ENCODE measurements at places on chromosomes 2 and 18.

GRCh38 chr18:32461709-32462272, 8.9 kb downstream of the GAREM1 start:
- DNase-seq: no peak

- DNase-seq: no peak
Measured at GRCh38 chr2:17637131-17637906, 96.8 kb downstream of the VSNL1 start.

DNA sequence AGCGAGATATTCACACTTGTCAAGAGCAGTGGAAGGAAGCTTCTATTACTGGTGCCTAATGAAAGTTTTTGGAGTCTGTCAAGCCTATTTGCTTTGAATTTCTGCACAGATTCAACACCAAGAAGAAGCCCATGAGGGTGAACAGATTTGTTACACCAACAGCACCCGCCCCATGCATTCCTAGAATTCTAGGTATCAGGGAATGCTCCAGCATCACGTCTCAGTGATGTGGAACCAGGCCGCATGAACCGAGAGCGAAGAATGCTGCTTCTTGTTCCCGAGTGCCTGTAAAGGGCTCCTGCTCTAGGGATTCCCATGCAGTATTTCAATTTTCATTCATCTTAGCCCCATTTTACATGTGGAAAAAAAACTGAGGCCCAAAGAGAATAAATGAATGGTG, 69.7 kb downstream of the KCNF1 start:
- DNase-seq: no peak

DNA sequence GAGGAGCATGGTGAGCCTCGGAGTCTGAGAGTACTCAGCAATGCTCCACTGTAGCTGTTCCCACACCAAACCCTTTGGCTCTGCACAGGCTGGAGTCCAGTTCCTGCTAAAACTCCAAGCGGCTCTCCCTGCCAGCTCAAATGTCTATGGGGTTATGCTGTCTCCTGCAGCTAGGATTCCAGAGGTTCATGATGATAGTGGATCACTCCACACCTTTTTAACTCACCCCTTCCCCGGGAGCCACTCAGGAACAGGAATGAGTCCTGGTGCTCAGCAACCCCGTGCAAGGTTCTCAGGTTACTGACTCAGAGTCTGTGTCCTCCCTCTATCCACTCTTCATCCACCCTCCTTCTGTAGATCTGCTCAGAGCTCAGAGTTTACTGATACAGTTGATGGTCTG, 410.0 kb downstream of the CDH19 start:
- DNase-seq: no peak

DNA sequence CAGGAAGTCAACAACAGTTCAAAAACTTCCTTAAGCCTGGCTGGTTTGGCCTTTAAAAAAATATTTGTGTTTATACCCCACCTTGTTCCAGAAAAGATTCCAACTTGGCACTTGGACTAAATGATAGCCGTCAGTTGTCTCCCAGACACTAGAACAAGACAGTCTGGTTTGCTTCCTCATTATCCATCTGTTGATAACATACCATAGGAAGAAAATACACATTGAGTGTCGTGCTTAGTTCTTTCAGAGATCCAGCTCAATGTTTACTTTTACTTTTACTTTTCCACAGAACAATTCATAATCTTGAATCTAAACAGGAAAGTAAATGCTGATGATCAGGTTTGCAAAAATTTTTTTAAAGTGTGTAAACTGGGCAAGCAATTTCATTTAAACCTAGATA, 2.4 kb upstream of the VPS54 start:
- DNase-seq: no peak

DNA sequence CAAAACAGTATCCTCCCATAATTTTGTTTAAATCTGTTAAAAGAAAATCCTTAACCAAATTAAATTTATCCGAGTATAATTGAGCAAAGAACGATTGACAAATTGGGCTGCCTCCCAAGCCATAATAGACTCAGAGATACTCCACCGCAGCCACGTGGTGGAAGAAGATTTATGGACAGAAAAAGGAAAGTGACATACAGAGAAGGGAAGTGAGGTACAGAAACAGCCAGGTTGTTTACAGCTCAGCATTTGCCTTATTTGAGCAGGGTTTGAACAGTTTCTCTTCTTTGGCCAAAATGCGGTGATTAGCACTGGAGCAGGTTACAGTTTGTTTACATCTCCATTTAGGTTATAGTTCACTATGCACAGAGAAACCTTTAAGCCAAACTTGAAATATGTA, 60.8 kb downstream of the KYNU start:
- no peak for DNase-seq

Measured in H54 (cell line).